ENCODE measurements at places on chromosomes 13 and 19.

DNA sequence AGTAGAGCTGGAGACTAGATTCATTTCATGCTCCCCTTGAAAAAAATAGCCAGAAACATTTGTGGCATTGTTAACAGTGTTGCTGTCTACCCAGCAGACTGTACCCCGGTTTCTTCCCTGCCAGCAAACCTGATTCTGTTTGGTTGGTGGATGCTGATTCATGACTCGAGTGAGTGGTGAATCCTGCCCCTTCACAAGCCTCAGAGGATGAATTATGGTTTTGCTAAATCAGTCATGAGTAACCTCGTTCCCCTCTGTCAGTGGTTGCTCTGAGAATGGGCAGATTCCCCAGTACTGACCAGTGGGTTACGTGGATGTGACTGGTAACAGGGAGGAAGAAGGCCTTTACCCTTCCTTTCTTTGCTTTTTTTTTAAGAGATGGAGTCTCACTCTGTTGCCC is 10.1 kb downstream of the NLRP12 start:
- no peak for DNase-seq

DNA sequence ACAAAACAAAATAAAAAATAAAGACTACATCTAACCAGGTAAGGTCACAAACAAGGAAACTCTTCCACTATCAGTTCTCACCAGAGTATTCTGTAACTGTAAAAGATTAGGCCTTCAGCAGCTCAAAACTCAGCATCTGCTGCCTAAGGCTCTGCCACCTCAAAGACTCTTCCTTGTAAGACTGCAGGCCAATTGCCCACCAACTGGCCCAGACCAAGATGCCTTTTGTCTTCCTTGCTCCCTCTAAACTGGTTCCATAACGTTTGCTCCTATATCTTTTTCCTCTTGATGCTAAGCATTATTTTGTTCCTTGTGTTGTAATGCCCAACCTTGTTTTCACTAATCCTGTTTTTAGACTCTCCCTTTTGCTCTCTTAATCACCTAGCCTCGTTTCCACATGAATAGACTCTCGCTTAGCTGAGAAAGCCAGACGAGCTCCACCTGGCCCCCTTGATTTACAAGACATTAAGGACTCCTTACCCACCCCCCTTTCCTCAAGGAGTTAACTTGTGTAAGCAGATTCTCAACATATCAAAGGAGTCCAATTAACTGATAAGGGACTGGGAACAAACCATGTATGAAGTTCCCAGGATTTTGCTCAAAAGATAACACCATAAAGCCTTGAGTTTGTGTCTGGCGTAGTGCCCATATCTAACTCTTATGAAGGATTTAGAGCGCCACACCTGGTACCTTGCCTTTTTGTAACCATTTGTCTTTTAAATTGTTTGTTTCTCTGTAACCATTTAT is 1.5 kb downstream of the ZNF814 start:
- DNase-seq: no peak

- no peak for DNase-seq
Measured at GRCh38 chr13:96646515-96647211, 347.6 kb downstream of the OXGR1 start.

DNA sequence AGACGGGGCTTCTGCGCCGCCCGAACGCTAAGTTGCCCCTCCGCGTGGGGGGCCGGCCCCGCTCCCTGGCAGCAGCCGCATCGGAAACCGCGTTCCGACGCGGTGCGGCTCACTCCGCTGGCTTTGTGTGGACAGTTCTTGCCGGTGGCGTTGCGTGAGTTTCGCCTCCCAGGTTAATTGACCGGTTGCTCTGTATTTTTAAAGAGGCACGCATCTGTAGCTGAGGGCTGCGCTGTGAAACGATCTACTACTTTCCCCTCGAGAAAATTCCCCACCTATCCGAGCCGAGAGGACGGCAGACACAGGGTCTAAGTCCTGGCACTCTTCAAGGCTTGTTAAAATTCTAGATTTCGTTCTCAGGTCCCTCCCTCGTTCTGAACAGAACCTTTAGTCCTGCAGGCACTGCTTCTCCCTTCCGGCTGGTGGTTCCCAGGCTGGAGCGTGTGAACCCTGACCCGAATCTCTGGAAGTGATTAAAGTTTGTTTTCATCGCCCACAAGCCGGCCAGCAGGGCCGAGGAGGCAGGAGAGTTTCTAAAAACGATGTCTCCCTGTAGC is 933 bp downstream of the ARHGEF7 start:
- DNase-seq: peak; percentile 86

- no peak for DNase-seq
Measured at GRCh38 chr13:110233951-110234280, 73.0 kb downstream of the COL4A1 start.

GRCh38 chr13:80486402-80486801 is 145.5 kb upstream of the SPRY2 start:
- no peak for DNase-seq

GRCh38 chr19:46478356-46478986 is 7.1 kb upstream of the PNMA8A start:
- DNase-seq: no peak

DNA sequence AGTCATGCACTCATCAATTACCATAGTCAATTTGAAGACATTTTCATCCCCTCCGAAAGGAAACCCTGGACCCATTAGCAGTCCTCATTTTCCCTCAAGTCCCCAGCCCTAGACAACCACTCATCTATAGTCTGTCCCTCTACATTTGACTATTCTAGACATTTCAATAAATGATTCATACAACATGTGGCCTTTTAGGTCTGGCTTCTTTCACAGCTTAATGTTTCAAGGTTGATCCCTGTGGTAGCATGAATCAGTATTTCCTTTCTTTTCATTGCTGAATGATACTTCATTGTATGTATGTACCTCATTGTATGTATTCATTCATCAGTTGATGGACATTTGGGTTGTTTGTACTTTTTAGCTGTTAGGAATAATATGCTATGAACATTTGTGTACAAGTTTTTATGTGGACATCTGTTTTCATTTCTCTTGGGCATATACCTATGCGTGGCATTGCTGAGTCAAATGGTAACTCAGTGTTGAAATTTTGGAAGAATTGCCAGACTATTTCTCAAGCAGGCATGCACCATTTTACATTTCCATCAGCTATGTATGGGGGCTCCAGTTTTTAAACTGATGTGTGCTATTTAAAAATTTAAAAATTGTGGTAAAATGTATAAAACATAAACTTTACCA is 18.4 kb downstream of the SPATA13 start:
- no peak for DNase-seq

DNA sequence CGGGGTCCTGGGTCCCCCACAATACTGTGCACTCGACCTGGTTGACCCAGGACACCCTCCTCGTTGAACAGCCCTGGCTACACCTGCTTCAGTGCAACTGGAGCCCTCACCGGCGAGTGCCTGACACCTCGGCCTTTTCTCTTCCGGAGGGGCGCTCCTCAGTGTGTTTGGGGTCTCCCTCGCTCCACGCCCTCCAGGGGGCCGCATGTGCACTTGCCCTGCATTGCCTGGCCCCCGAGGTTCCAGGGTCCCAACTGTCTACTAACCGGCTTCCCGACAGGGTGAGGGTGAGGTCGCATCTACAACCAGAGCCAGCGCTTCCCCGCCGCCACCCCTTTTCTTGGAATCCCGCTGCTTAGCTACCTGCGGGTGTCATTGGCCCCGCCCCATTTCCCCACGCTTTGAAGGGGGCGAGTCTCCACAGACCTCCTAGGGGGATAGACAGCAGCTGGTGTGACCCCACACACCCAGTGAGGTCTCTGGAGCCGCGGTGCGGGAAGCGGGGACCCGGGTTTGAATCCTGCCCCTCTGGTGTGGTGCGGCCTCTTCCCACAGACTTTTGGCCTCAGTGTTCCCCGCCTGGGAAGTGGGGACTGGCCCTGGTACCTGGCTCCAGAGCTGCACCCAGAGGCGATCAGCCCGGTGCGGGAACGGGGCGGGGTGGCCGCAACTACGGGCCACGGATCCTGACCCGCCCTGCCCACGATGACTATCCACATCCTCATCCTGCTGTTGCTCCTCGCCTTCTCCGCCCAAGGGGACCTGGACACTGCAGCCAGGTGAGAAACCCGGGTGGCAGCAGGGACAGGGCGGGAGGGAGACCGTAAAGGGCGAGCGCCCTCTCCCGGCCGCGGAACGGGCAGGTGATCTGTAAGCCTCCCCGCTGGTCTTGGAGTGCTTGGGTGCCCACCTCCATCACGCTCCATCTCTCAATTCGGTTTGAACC is at the start of gene ADM5:
ADM5 (plus strand) TSS at position 462 of the 946 bp plus-strand sequence; CDS start at position 706, 244 bp downstream.
- no peak for DNase-seq

DNA sequence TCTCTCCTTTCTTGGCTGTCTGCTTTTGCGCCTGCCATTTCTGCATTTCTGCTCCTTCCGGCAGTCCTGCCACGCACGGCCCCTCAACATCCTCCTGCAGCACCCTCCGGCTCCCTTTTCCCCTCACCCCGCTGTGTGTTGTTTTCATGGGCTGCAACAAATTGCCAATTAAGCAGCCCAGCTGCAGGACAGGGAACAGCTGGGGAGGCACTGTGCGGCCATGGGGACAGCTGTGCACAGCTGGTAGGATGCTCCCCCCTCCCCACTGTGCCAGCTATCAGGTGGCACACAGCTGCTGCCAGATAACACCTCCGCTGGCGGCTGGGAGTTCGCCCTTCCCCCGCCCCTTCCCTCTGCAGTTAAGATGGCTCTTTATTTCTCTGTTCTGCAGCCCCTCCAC is 25.4 kb downstream of the LYL1 start:
- no peak for DNase-seq

DNA sequence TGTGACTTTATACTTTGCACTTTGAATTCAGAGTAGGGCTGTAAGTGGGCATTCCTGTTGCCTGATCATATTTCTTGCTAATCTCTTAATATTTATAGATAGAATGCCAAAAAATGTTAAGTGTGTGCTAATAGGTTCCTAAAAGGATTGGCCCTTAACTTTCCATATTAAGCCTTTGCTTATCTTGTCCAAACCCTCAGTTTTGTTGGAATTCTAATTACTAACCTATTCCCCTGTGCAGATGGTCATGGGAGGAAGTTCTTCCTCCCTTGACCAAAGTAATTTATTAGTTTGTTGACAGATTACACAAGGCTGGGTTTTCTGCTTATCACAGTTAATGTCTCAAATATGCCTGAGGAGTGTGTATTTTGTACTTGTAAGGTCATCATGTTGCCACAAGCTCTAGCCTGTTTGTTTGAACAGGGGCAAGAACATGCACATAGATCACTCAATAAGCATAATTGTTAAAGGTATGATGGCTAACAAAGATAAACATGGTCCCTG is 541.1 kb upstream of the SPRY2 start:
- no peak for DNase-seq

GRCh38 chr13:93936901-93937300 is 542.6 kb downstream of the DCT start:
- DNase-seq: no peak

- DNase-seq: no peak
Measured at GRCh38 chr19:51024924-51025323, 1.5 kb downstream of the KLK11 start.

GRCh38 chr13:33205804-33206221 is 79.7 kb downstream of the STARD13 start:
- DNase-seq: no peak

- no peak for DNase-seq
Measured at GRCh38 chr13:33771296-33771695, 46.7 kb upstream of the RFC3 start.

- peak; percentile 75 for DNase-seq
Measured at GRCh38 chr19:15297416-15298224, 34.7 kb downstream of the BRD4 start.
